ENCODE measurements at places on chromosomes 6 and 20.

DNA sequence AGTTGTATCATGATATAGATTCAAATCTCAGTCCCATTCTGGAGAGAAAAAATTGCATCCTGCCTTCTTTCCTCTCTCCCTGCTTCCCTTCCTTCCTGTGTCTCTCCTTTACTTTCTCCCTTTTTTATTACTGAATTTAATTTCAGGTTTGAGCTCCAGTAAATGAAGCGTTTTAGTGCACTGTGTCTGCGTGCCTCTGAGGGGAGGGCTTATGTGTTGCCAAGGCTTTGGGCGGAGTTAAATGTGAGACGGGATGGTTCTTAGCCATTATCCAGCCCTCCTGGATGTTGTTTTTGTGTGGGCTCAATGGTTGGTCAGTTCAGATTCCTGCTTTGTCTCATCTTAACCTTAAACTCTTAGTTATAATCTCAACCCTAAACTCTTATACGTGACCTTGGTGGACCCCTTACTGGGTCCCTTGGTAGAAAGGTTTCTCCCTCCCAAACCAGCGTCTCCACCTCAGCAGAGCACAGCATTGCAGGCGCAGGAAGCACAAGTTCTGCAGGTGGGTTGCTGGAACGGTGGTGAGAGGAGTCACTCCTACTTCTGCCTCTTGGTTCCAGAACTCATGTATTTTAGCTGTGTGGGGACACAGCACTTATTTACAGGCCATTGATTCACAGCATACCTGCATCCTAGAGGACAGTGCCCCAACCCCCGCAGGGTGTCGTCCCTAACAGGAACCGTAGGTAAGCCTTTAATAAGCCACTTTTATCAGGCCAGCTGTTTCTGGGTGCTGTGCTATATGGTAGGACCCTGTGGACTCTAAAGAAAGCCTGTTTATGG is 68.5 kb downstream of the DNAH8 start:
- peak; percentile 11 for DNase-seq

- DNase-seq = no peak
These were observed 234.0 kb upstream of the MARCKS start for GRCh38 chr6:113623129-113623528.

DNA sequence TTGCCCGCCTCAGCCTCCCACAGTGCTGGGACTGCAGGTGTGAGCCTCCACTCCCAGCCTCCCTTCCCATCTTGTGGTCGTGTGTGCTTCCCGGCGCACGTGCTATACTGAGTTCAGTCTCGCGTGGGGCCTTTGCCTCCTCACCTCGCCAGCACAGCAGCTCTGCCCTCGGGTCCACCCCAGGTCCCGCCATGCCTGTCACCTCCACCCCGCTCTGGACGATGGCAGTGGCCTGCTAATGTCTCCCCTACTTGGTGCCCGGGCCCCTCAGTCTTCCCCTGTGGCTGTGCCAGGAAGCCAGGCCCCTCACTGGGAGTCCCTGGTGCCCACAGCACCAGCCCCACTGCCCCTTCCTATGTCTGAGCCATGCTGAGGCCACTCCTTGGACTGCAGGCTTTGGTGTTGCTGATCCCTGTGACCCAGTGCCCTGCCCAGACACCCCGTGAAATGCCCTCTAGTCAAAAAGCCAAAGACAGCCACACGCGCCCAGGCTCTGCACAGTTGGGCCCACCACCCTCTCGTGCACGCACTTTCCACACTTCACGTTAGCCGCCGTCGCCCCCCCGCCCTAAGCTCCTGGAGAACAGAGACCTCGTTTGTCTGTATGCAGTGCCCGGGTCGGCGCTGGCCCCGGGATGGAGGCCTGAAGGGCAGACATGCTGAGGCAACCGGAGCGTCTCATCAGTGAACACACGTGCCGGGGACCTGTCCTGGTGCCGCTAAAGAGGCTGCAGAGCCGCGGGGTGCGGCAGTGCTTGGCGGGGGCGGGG is 14.3 kb downstream of the HRH3 start:
- DNase-seq = no peak

GRCh38 chr6:156889469-156889868 is 112.3 kb downstream of the ARID1B start:
- DNase-seq = no peak

DNA sequence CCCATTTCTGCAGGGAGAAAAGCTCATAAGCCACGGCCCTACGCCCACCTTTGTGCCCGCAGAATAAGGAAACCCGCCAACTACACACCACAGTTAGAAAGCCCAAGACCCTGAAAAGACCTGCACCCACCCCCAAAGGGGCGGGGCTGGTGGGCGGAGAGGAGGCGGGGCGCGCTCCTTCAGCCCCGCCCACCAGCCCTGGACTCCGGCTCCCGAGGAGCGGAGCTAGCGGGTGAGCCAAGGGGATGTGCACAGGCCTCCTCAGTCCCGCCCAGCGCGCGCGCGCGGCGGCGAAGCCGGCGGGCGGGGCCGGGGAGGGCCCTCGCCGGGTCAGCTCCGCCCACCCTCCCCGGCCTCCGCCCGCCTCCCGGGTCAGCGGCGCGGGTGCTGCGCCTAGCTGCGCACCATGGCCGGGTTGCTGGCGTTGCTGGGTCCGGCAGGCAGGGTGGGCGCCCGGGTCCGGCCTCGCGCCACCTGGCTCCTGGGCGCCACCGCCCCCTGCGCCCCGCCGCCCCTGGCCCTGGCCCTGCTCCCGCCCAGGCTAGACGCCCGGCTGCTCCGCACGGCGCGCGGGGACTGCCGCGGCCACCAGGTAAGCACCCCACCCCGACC is at the start of gene FAM210B:
Gene FAM210B (plus strand): TSS at position 375 of the 612 bp plus-strand sequence. CDS start 32 bp downstream, at position 407.
- DNase-seq = peak; percentile 95

DNA sequence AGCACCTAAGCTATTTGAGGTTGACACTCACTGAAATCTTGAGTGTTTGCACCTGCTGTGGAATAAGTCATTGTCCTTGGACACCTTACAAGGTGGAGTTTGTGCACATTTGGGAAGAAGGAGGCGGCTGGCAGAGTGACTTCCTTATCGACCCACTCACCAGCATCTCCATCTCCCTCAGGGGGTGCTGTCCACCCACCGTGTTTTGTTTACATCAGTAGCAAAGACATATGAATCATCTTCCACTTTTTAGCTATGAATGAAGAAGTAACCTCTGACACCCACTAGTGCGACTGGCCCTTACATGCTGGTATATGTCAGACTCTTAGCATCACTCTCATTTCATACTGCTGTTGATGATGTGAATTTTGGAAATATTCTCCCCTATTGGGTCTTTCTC is 119.5 kb upstream of the SGK1 start:
- no peak for DNase-seq

DNA sequence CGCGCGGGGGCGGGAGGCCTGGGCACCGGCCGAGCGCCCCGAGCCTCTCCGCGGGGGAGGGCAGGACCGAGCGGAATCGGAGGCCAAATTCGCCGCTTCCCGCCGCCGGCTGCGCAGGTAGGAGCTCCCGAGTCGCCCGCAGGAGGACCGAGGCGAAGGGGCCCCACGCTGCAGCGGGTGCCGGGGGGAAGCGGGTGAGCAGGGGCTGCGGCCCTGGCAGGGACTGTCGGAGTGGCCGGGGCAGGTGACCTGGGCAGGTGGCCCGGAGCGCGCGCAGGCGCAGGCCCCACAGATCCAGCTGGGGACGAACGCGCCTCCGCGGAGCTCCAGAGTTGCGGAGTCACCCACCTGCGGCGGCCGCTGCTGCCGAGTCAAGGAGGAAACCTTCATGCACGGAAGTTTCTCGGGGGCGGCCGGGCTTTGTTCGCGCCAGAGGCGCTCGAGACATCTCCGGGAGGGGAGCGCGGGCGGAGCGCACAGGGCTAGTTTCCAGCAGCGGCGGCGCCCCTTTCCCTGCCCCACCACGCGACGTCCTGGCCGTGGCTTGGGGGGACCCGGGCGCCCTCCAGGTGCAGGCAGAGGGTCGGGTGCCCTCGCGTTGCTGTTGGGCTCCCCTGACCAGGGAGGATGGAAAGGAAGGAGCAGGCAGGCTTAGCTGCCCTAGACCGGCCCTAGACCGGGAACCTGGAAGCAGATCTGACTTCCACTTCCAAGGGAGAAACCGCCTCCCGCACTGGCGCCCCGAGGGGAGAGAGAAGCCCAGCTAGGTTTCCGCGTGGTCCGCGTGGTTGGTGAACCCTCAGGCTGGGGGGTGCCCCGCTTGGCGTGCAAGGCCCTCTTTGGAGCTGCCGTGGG is 590 bp downstream of the SLCO4A1 start:
- DNase-seq = peak; percentile 22

DNA sequence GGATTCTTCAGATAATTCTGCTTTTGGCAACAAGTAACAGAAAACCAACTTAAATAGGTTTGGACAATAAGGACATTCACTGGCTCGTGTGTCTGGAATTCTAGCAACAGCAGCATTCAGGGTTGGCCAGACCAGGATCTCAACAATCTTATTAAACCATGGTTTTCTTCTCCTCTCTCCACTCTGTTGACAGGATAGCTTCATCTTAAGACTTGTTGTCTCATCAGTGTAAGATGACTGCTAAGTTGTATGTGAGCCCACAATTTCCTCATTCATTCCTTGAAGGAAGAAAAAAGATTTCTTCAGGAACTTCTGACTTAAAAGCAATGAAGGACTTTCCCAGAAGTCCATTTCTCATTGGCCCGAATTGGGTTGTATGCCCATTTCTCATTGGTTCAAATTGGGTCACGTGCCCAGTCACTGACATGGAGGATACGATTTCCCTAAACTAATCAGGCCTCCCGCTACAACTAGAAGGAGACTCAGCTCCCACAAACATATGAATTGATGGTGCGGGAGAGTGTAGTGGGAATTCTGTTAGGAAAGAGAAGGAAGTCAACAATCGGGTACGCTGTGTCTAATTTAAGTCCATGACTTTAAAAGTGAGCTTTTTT is 83.7 kb downstream of the SLC22A3 start:
- DNase-seq = no peak

DNA sequence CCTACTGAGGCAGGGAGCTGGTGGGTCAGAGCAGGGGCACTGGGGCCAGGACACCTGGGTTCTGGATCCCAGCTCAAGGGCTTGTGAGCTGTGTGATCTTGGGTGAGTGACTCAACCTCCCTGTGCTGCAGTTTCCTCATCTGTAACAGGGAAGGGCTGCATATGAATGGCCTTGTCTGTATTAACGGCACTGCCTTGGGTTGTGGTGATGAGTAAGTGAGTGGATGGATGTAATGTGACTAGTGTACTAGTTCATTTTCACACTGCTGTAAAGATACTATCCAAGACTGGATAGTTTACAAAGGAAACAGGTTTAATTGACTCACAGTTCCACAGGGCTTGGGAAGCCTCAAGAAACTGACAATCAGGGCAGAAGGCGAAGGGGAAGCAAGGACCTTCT is 233.5 kb downstream of the TAF4 start:
- DNase-seq = no peak

GRCh38 chr6:118597636-118598035 is 49.5 kb downstream of the PLN start:
- DNase-seq = no peak

DNA sequence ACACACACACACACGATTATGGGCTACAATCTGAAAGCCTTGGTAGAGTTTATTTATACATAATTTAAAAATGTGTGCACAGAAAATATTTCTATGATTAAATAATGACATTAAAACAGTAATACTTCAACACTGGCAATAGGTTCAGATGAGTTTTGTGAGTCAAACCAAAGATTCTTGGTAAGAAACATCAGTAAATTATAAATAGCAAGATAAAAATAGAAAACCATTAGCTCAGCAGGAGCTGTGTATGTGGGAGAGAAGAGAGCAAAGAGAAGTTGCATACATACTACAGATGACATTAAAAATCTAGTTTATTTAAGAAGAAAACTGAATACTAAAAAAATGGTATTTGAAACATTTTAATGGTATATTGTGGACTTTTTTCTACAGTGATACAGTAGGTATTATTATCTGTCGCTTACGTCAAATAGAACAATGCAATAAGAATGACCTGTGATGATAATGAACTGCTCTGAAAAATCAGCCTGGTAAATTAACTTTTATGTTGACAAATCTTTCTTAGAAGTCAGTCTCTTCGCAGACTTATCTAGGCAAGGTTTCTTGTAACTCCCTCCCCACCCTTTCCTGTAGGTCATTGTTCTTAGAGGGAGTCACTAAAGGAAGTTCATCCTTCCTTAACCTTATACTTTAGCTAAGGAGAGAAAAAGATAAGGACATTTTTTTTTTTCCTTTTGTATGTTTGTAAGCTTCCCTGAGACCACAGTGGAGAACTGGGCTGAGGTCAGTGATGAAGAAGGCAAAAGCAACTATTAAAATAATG is 149.3 kb downstream of the GJA1 start:
- DNase-seq = peak; percentile 22

DNA sequence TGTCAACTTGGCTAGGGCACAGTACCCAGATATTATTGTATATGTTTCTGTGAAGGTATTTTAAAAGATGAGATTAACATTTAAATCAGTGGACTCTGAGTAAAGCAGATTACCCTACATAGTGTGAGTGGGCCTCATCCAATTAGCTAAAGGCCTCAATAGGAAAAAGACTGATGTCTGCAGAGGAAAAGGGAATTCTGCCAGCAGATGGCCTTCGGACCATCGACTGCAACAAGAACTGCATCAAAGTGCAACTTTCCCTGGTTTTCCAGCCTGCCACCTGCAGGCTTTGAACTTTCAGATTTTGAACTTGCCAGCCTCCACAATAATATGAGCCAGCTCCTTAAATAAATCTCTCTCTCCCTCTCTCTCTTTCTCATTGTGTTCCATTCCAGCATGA is 80.5 kb downstream of the IMPG1 start:
- no peak for DNase-seq

- no peak for DNase-seq
These were observed 13.6 kb downstream of the PKIG start for GRCh38 chr20:44596010-44596409.

All from putamen (tissue), 1 donor.